ENCODE measurements at places on chromosomes 12 and 14. TPM values are rescaled to one million over a fixed set of nuclear protein-coding genes. Genes with fewer than 3 reads are reported as not detected.

DNA sequence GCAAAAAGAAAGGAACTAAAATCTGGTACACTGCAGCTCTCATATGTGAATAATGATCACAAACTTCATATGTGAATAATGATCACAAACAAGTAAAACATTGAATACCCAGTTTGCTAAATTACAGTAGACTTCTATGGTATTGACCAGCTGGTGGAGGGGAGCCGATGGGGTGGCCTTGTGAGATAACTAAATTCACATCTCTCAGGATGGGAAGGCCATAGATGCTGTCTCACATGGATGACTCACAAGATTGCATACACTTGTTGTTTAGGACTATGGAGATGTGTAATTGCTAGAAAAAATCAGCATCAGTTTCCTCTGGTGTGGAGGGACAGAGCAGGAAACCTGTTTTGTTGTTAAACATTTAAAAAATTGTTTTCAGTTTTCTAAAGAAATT, 49.2 kb downstream of the ACACB start:
- peak overlapping the region; percentile 47 for H3K27ac ChIP-seq
- H3K4me1 ChIP-seq = no peaks in the 10 kb centered on the region
- H3K4me3 ChIP-seq = no peak overlapping the region
- peaks cover 5% of the 10 kb centered on the region for H3K36me3 ChIP-seq

GRCh38 chr14:30582376-30582775, 23.4 kb downstream of the G2E3 start:
- H3K27ac ChIP-seq = no peak overlapping the region
- H3K4me1 ChIP-seq = no peaks in the 10 kb centered on the region
- H3K36me3 ChIP-seq = no peaks in the 10 kb centered on the region
- no peak overlapping the region for H3K4me3 ChIP-seq

GRCh38 chr14:94681300-94682060, 69.3 kb downstream of the SERPINA3 start:
- H3K27ac ChIP-seq = no peak overlapping the region
- H3K27me3 ChIP-seq = no peaks in the 10 kb centered on the region
- H3K4me1 ChIP-seq = no peaks in the 10 kb centered on the region
- no peak overlapping the region for H3K4me3 ChIP-seq
- H3K36me3 ChIP-seq = no peaks in the 10 kb centered on the region

- peaks cover 10% of the 10 kb centered on the region for H3K4me1 ChIP-seq
- H3K4me3 ChIP-seq = no peak overlapping the region
- no peaks in the 10 kb centered on the region for H3K27me3 ChIP-seq
Observed at GRCh38 chr14:92471919-92472318, 41.7 kb upstream of the RIN3 start.

DNA sequence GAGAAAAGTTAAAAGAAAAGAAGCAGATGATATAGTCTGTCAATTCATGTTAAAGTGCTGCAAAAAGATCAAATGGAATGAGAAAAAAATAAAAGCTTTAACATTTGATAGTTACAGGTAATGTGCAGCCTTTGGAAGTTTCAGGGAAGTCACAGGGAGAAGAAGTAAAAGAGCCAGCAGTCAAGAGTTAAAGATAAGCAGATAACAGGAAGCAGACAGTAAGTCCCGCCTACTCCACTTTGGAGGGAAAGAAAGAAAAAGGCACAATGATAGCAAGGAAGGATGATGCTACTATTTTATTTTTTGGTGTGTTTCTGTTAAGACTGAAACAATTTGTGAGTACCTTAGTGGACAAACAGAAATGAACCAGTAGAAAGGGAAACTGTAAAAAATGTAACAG, 111.1 kb upstream of the KRR1 start:
- H3K27ac ChIP-seq = no peak overlapping the region
- no peaks in the 10 kb centered on the region for H3K27me3 ChIP-seq
- H3K4me1 ChIP-seq = no peaks in the 10 kb centered on the region

DNA sequence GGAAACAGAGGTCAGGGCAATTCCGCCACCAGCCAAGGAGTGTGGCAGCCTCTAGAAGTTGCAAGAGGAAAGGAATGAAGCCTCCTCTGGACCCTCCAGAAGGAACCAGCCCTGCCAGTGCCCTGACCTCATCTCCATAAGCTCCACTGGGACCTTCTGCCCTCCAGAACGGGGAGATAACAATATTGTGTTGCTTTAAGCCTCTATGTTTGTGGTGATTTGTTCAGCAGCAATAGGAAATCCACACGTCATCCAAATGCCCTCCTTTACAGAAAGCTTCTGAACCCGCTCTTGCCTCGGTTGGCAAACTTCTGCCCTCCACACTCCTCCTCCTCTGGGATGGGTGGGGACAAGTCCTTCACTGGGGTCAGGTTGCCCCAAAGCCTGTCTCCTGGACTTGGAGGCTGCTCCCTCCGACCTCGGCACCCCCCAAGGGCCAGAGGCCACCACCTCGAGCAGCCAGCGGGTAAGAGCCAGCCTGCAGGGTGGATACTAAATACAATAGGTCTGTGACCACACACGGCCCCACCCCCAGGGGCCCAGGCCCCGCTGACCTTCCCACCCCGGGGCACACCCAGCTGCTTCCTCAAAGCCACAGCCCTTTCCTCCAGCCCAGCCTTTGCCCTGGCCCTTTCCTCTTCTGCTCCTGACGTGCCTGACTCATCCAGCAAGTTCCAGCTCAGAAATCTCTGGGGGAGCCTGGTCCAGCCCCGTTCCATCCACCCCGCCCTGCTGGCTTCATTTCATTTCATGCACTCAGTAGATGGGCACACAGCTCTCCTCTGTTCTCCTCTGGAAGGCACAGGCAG, 58.7 kb upstream of the NCOR2 start:
- H3K4me3 ChIP-seq = no peak overlapping the region
- peak; percentile 92 for DNase-seq
- peaks cover 26% of the 10 kb centered on the region for H3K4me1 ChIP-seq
- H3K27ac ChIP-seq = peak overlapping the region; percentile 80

DNA sequence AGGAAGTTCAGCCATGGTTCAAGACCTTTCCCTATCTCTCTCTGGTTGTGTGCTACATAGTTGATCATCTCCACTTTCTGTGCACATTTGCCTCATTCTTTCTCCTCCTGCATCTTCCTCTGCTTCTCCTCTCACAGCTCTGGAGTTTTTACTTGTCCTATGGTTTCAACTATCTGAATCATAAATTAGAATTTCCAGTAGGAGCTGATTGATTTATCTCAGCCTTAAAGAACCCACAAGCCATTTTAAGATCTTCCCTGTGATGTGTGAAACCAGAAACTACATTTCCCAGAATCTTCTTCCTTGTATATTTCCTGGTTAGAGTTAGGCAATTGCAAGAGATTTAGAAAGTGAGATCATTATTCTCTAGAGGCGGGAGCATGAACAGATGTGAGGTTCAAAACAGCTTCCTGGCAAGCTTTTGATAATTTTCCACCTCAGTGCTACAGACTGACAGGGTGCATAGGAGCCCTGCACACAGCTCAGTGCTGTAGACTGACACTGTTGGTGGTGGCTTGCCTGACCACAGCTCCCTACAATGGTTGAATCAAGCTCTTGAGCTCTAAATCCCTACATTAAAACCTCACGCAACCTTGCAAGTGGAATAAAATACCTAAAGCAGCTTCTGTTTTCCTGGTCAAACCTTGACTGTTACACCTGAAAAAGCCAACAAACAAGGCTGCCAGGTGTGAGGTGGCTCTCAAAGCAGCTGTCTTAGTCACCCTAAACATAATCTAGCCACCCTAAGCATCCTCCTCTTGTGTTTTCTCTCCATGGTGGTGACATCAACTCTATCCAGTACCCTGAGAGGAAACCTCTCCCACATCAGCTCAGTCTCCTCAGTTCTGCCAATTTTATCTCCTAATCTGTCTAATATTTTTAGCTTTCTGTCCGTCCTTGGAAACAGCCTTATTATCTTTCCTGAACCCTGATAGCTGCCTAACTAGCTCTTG, 21.5 kb upstream of the IFNG start:
- H3K4me3 ChIP-seq = no peak overlapping the region
- no peaks in the 10 kb centered on the region for H3K27me3 ChIP-seq
- no peaks in the 10 kb centered on the region for H3K4me1 ChIP-seq
- H3K36me3 ChIP-seq = no peaks in the 10 kb centered on the region
- no peak for DNase-seq

DNA sequence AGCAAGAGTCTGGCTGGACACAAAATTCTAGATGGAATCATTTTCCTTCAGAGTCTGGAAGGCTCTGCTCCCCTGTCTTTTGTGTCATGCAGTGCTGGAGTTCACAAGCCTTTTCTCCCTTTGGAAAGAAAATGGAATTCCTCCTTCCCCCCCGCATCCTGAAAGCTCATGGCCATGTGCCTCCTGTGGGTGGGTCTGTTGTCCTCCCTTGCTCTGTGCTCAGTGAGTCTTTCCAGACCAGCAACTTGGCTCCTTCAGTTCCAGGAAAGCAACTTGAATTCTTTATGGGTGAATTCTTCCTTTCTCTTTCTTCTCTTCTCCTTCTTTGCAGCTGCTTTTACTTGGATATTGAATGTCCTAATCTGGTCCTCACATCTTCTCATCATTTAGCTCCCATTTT, 70.2 kb downstream of the TUNAR start:
- H3K27me3 ChIP-seq = no peaks in the 10 kb centered on the region
- no peak overlapping the region for H3K4me3 ChIP-seq
- no peak for DNase-seq
- peaks cover 16% of the 10 kb centered on the region for H3K4me1 ChIP-seq
- H3K27ac ChIP-seq = no peak overlapping the region
- no peaks in the 10 kb centered on the region for H3K36me3 ChIP-seq

- no peaks in the 10 kb centered on the region for H3K36me3 ChIP-seq
- DNase-seq = peak; percentile 73
- H3K4me1 ChIP-seq = peaks cover 26% of the 10 kb centered on the region
- peak overlapping the region; percentile 19 for H3K4me3 ChIP-seq
Observed at GRCh38 chr12:94616203-94616729, 34.1 kb downstream of the TMCC3 start.

DNA sequence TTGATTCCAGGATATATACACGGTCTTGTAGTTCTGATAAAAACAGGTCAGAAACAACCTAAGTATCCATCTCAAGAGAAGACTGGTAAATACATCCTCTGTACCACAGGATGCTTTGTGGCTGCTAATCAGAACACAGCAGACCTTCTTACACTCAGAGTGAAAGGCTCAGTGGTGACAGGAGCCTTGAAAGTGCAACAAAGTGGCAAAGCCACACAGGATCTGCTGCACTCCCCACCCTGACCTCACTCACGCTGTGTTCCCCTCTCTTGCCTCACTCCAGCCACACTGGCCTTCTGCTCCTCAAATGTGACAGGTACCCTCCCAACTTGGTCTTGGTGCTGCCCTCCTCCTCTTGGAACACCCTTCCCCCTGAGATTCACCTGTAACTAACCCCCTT, 98.1 kb upstream of the GRIP1 start:
- no peaks in the 10 kb centered on the region for H3K27me3 ChIP-seq
- no peak for DNase-seq
- no peaks in the 10 kb centered on the region for H3K36me3 ChIP-seq

DNA sequence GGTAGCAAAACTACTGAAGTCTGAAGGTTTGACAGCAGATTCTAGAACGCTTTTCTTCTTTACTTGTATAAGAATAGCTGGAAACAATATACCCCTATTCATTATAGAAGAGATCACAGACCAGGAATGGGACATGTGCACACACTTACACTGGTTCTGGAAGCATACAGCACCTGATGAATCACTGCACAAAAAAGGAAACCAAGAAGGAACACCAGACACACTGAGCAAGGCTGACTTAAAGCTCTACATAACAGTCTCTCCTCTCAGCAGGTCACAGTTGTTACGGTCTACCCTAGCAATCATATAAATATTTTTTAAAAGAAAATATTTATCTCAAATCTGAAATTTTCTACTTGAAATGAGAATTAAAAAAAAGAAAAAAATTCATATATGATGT, 13.5 kb downstream of the ATP2B1 start:
- H3K36me3 ChIP-seq = no peaks in the 10 kb centered on the region
- no peak for DNase-seq
- H3K4me3 ChIP-seq = peak overlapping the region; percentile 7
- peak overlapping the region; percentile 19 for H3K27ac ChIP-seq

SPTB gene
- total RNA-seq = 2.9 TPM

KIF5A gene
- total RNA-seq = 6.0 TPM

STON2 gene
- 13.9 TPM for total RNA-seq

DNA sequence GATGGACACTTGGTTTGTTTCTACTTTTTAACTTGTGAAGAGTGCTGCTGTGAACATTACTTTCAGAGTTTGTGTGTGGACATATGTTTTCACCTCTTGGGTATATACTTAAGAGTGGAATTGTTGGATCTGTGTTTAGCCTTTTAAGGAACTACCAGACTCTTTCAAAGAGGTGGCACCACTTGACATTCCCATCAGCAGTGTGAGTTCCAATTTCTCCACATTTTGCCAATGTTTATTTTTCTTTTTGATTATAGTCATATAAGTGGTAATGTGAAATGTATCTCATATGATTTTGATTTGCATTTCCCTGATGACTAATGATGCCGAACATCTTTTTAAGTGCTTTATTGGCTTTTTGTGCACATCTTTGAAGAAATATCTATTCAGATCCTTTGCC, 44.8 kb downstream of the ARHGAP5 start:
- H3K27ac ChIP-seq = no peak overlapping the region
- no peak overlapping the region for H3K4me3 ChIP-seq

TM7SF3 gene
- 38.4 TPM for total RNA-seq

ASPG gene
- not detected for total RNA-seq

DNA sequence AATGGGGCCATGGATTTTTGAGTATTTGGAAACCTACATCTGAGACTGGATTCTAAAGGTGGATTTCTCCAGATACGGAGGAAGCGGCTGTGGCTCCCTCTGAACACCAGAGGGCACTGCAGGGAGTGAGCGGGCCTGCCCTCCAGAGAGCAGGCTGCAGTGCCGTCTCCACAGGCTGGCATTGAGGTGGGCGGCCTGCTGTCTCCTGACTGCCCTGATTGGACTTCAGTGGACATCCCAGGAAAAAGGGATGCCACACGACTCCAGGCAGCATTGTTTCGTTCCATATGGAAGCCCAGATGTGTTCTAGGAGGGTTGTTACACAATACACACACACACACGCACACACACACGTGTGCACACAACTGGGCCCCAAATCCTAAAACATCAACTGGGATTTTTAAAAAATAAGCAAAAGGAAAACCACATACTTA, 20.9 kb upstream of the ANO2 start:
- no peaks in the 10 kb centered on the region for H3K4me1 ChIP-seq
- no peak overlapping the region for H3K27ac ChIP-seq
- no peaks in the 10 kb centered on the region for H3K36me3 ChIP-seq

GRCh38 chr12:2750185-2750584, 44.6 kb upstream of the FKBP4 start:
- no peak overlapping the region for H3K4me3 ChIP-seq
- no peak overlapping the region for H3K27ac ChIP-seq
- DNase-seq = no peak
- H3K4me1 ChIP-seq = no peaks in the 10 kb centered on the region
- H3K36me3 ChIP-seq = no peaks in the 10 kb centered on the region

DNA sequence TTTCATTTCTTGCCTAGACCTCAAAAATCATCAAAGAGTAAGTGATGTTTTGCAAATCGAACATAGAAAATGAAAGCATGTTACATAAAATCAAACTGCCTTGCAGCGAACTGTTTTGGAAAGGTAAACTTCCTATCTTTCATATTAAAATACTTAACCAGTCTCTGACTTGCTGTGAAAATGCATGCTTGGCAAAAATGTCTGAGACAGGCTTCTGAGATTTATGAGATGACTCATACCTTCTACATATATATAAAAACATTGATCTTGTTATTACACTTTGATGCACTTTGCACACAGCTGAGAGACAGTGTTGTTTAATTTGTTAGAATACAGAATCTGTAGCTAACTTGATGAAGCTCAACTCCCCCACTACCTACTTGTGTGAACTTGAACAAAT, 179.1 kb downstream of the KITLG start:
- H3K4me3 ChIP-seq = no peak overlapping the region
- DNase-seq = no peak
- H3K4me1 ChIP-seq = no peaks in the 10 kb centered on the region
- no peaks in the 10 kb centered on the region for H3K27me3 ChIP-seq
- H3K36me3 ChIP-seq = no peaks in the 10 kb centered on the region
